T-cell (primary cell): ENCODE measurements at places on chromosomes 3 and 15. TPM values are rescaled to one million over a fixed set of nuclear protein-coding genes. Genes with fewer than 3 reads are reported as not detected.

DNA sequence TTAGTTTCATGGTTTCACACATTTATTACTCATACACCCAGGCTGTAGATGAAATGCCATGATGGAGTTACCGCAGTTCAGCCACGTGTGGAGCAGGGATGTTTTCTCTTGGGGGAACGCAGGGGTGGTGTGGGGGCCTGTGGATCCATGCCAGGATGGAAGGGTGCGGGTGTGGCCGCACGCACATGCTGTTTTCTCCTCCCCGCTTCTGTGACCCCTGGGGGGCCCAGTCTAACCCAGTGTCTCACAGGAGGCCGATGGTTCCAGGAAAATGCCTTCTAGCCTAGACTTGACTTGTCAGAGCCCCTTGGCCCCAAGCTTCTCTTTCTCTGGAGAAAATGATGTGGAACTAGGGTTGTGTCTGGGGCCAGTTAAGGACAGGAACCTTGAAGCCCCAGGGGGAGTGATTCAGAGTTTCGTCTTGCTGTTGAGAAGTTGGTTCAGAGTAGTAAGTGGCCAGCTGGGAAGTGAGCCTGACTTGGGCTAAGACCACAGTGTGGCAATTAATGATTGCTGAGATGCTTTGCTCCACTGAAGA, 240.4 kb upstream of the BHLHE40 start:
- H3K4me3 ChIP-seq = no peak overlapping the region
- peaks cover 52% of the 10 kb centered on the region for H3K4me1 ChIP-seq
- H3K27ac ChIP-seq = no peak overlapping the region
- no peak for DNase-seq
- H3K36me3 ChIP-seq = peaks cover 20% of the 10 kb centered on the region

- peak overlapping the region; percentile 14 for H3K27ac ChIP-seq
- no peak overlapping the region for H3K4me3 ChIP-seq
- H3K27me3 ChIP-seq = no peaks in the 10 kb centered on the region
- no peak for DNase-seq
- peaks cover 7% of the 10 kb centered on the region for H3K4me1 ChIP-seq
Measured at GRCh38 chr3:46928282-46928681, 48.3 kb downstream of the CCDC12 start.

NCKIPSD gene
- total RNA-seq = 19.4 TPM

EPHA6 gene
- total RNA-seq = not detected

GRCh38 chr15:52378746-52379394, 83.3 kb upstream of the MYO5C start:
- no peaks in the 10 kb centered on the region for H3K4me1 ChIP-seq
- H3K36me3 ChIP-seq = peaks cover 59% of the 10 kb centered on the region

FES gene
- total RNA-seq = 3.2 TPM

GRCh38 chr15:39624806-39625205, 43.9 kb downstream of the THBS1 start:
- no peaks in the 10 kb centered on the region for H3K36me3 ChIP-seq
- no peaks in the 10 kb centered on the region for H3K4me1 ChIP-seq
- H3K27me3 ChIP-seq = no peaks in the 10 kb centered on the region

- no peaks in the 10 kb centered on the region for H3K27me3 ChIP-seq
- H3K4me1 ChIP-seq = no peaks in the 10 kb centered on the region
- H3K4me3 ChIP-seq = no peak overlapping the region
Measured at GRCh38 chr3:196991581-196992460, 23.2 kb upstream of the PIGZ start.

DNA sequence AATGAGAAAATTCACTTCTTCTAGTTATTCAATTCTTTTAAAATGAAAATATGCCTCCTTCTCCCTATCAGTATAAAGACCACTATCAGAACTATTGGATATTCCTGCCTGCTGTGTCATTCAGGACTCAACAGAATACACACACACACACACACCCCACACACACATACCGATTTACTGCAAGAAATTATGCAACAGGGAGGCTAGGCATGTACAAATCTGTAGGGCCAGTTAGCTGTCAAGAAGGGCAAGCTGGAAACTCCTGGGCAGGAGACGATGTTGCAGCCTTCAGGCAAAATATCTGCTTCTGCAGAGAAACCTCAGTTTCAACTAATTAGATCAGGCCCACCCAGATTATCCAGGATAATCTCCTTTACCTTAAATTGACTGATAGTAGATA, 13.9 kb upstream of the RYR3 start:
- no peak overlapping the region for H3K4me3 ChIP-seq
- H3K27me3 ChIP-seq = no peaks in the 10 kb centered on the region
- H3K36me3 ChIP-seq = no peaks in the 10 kb centered on the region
- H3K27ac ChIP-seq = no peak overlapping the region
- no peak for DNase-seq
- no peaks in the 10 kb centered on the region for H3K4me1 ChIP-seq

DNA sequence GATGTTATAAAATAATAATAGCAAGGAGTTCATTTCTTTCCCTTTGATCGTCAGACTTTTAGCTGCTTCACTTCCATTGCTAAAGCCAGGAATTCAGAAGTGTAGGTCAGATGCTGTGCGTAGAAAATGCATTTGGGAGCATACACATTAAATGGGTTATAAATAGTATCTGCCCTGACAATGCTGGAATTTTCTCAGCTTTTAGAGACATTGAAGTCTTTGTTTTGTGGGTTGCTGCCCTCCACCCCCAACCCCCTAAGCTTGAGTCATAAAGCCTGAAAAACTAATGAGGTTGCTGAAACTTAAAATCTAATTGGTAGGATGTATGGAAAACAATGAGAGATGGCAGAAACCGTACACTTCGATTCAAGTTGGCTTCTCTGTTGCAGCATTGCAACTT, 81.9 kb downstream of the MITF start:
- no peak overlapping the region for H3K27ac ChIP-seq
- no peak overlapping the region for H3K4me3 ChIP-seq
- no peaks in the 10 kb centered on the region for H3K4me1 ChIP-seq
- DNase-seq = no peak
- H3K36me3 ChIP-seq = no peaks in the 10 kb centered on the region

- no peaks in the 10 kb centered on the region for H3K27me3 ChIP-seq
- no peak overlapping the region for H3K27ac ChIP-seq
- H3K36me3 ChIP-seq = peaks cover 60% of the 10 kb centered on the region
- no peak for DNase-seq
- H3K4me3 ChIP-seq = no peak overlapping the region
Measured at GRCh38 chr3:12499474-12499873, 15.2 kb downstream of the TSEN2 start.

DNA sequence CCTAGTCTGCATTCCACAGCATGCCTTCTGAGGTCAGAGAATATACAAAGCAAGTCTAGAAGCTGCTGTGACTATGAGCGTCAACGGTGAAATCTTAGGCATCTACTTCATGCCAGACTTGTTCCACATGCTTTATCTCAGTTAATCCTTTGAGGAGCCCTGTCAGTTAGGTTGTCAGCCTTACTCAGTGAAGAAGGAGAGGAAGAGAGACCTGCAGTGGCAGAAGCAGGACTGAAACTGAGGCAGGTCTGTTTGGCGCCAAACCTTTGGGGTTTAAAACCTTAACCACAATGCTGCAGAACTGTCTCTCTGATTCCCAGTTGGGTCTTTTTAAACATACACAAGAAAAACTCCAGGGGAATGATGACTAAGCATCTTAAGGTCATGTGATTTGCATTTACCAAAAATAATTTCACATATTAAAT, 139.0 kb upstream of the LIPC start:
- H3K27ac ChIP-seq = no peak overlapping the region
- H3K4me3 ChIP-seq = no peak overlapping the region
- DNase-seq = no peak
- peaks cover 3% of the 10 kb centered on the region for H3K4me1 ChIP-seq

GRCh38 chr3:158381262-158381868, 189.6 kb upstream of the MLF1 start:
- no peaks in the 10 kb centered on the region for H3K27me3 ChIP-seq
- no peaks in the 10 kb centered on the region for H3K4me1 ChIP-seq
- DNase-seq = no peak
- no peaks in the 10 kb centered on the region for H3K36me3 ChIP-seq
- no peak overlapping the region for H3K4me3 ChIP-seq

- no peaks in the 10 kb centered on the region for H3K27me3 ChIP-seq
- no peak overlapping the region for H3K4me3 ChIP-seq
- no peaks in the 10 kb centered on the region for H3K36me3 ChIP-seq
- H3K4me1 ChIP-seq = peaks cover 4% of the 10 kb centered on the region
Measured at GRCh38 chr15:58573270-58573669, 141.5 kb downstream of the LIPC start.

SKOR1 gene
- total RNA-seq = 0.79 TPM

DNA sequence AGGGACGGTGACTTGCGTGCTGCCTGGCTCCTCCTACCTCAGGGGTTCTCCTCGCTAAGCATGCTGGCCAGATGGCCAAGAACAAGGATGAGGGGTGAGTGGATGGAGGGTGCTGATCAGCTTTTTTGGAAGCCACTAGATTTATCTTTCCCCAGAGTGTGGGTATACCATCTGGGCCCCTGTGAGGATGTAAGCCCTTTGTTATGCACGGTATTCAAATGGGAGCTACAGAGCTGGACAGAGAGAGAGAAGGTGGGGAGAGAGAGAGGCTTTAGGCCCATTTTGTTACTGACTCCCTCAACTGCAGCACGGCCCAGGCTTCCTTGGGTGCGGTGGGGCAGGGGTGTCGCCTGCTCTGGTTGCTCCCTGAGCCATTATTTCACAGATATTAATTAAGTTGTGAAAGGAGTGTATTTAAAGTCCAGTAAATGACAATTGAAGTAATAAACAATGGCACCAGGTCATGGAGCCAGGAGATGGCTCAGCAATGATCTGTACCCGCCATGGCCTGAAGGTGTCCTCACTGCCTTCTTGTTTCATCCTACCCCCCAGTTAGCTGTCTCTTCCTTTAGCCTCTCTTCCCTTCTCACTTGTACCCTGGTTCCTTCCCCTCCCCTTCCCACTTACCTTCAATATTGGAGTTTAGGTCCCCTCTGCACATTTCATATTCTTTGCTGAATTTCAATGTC, 158.0 kb downstream of the CLSTN2 start:
- no peak overlapping the region for H3K27ac ChIP-seq
- DNase-seq = no peak
- H3K4me1 ChIP-seq = no peaks in the 10 kb centered on the region
- H3K36me3 ChIP-seq = no peaks in the 10 kb centered on the region

DNA sequence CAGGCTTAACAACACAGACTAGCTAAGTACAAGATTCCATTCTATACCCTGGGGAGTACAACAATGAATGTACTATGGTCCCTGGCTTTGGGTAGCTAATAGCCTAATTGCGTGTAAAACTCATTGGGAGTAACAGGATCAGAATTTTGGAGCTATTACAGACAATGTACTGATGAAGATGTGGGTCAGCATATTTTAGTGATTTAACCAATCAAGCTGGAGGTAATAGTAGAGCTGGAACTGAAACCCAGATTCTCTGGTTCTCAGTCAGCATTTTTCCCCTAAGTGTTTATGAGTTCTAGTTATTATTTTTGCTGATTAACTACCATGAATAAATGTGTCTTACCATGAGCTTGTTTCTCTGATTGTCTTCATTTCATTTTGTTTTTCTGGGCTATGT, 578.7 kb downstream of the NLGN1 start:
- no peak overlapping the region for H3K4me3 ChIP-seq
- DNase-seq = no peak
- H3K27me3 ChIP-seq = no peaks in the 10 kb centered on the region
- H3K4me1 ChIP-seq = no peaks in the 10 kb centered on the region
- H3K27ac ChIP-seq = no peak overlapping the region

THRB gene
- 0.29 TPM for total RNA-seq

CYP8B1 gene
- total RNA-seq = 0.23 TPM

TSC22D2 gene
- 22.1 TPM for total RNA-seq

BFSP2 gene
- total RNA-seq = not detected

DNA sequence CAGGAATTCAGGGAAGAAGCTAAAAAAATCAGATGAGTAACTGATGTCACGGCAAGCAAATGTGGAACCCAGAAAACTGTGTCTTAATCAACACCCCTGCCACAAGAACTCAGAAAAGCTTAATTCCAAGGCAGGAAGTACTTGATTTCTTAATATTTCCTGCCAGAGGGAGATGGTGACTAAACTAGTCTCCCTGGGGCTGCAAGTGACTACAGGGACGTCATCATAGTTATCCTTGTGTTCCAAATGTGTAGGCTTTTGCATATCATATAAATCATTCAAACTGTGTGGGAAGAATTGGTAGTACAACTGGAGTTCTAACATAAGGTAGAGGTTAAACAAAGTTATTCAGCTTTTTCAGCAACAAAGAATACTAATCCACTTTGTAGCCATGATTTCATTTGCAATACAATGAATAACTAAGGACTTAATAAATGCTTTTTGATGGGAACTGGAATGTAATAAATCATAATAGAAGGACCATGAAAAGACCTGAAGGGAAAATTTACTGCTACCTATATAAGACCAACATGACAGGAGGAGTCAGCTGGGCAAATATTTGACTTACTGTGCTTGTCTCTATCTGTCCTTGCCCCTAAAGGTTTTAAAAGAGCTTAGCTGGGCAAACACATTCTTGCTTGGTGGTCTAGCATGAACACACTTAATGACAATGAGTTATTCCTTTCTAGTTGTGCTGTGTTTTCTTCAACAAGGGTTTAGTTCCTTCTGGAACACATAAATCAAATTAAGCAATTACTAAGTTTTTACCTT, 76.0 kb upstream of the NECTIN3 start:
- H3K4me1 ChIP-seq = no peaks in the 10 kb centered on the region
- H3K4me3 ChIP-seq = no peak overlapping the region
- H3K27ac ChIP-seq = no peak overlapping the region
